Stimulated activated CD4-positive, alpha-beta T cell treated with anti-CD3 and anti-CD28 coated beads, Interleukin-15, amount 100 ng/mL, for 24 hours (primary cell): ENCODE measurements at places on chromosomes 7 and 10.

DNA sequence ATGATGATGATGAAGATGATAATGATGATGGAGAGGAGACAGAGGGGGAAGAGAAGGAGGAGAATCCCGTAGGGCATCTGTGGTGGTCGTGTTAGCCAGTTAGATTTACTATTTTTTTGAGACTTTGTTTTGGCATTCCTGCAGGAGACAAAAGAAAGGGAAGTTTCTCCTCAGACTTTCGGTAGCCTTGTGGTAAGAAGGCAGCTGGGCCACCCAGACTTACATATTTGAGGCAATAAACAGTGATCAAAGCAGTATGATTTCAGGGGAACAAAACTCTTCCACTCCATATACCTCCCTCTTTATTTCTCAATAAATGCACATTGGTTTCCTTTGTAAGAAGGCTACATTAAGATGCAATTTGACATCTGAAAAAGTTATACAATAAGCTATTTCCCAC, 32.4 kb upstream of the BICC1 start:
- no peak for DNase-seq

DNA sequence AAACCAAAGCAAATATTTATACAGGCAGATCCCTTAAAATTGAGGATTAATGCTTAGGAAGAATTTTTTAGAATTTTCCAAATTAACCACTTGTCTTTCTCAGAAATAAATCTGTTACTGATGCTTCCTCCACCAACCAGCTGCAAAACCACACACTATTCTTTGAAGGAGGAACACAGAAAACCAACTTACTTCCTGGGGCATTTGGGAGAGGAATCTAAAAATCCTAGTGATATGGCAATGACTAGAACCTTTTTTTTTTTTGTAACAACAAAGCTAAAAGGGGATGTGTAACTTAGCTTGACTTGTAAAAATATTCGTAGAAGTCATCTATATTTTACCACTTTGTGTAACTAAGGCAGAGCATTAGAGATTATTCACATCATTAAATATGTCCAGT, 5.1 kb upstream of the TM9SF3 start:
- no peak for DNase-seq

DNA sequence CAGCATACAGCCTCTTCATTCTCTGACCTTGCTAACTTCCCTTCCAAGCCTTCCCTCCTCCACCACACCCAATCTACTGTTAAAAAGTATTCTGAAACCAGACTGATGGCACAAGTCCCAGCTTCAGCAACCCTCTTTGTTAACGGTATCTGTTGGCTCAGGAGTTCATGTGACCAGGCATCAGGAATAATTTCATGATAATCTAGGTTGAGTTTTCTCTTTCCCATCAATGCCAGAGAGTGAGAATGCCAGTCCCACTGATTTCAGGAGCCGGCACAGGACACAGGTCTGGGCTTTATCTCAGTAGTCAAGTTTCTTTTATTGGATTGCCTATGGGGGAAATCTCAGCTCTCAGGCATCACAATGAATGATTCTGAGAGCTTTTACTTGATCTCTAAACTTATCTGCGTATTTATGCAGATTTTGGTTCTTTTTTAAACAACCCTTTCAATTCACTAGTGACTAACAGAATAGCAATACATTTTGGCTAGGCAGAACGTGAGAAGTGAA, 231.0 kb upstream of the LYZL1 start:
- no peak for DNase-seq

- no peak for DNase-seq
Measured at GRCh38 chr7:88460650-88461049, 154.0 kb upstream of the STEAP4 start.

DNA sequence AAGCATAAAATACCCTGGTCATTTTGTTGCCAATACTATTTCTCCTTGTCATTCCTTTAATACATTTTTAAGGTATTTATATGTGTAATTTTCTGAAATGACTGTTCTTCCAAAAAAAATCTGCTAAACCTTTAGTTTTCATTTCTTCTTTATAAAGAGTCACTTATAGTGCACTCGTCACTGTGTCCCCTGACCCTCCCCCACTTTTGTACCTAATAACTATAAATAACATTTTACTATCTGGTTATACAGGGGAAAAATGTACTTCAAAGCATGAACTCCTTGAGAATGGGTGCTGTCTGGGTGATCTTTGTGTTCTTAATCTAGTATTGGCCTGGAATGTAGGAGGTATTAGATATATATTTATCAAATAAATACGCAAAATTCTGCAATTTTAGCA, 31.1 kb downstream of the RTKN2 start:
- no peak for DNase-seq

GRCh38 chr7:93973134-93973533, 31.0 kb downstream of the BET1 start:
- no peak for DNase-seq

DNA sequence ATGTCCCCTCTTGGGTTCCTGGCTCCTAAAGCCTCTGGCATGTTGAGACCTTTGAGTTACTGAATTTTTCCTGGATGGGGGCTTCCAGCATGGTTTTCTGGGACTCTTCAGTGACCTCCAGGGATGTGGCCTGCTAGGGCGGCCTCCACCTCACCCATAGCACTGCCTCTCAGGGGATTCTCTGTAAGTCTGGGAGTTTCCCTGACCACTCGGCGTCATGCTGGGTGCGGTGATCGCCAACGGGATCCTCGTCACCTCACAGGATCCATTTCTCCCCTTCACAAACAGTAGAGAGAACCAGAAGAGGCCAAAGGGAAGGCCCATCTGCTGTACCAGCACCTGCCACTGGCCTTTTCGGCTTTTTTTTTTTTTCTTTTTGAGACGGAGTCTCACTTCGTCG, 84.3 kb downstream of the NPTX2 start:
- DNase-seq = no peak

- no peak for DNase-seq
Measured at GRCh38 chr7:121198502-121198901, 130.3 kb upstream of the WNT16 start.

DNA sequence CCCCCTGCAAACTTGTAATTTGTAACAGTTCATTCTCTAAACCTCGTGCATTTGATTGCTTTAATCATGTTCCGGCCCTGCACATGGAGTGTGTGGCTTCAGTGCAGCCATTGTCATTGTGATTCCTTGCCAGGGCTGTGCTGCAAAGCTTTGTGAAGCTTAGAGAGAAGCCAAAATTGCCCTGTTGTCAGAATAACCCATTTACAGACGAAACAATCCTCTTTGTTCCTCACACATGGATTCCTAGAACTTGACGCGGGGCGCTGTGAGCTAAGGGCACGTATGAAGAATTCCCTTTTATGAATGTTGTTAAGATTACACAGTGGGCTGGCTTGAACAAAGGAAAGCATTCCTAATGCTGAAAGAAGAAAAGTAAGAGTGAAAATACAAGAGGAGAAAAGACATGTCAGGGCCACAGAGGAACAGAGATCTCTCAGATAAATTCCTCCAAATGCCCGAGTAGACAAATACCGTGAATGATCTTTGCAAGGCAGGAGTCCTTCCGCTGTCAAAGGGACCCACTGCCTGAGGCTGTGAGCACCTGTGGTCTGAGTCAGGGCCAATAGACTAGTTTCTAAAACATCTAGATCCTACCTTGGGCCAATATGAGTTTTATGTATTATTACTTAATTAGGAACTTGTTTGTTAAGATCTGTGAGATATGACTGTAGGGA, 205.4 kb upstream of the C7orf33 start:
- DNase-seq = no peak

- no peak for DNase-seq
Measured at GRCh38 chr7:11376529-11376928, 402.9 kb downstream of the PHF14 start.

DNA sequence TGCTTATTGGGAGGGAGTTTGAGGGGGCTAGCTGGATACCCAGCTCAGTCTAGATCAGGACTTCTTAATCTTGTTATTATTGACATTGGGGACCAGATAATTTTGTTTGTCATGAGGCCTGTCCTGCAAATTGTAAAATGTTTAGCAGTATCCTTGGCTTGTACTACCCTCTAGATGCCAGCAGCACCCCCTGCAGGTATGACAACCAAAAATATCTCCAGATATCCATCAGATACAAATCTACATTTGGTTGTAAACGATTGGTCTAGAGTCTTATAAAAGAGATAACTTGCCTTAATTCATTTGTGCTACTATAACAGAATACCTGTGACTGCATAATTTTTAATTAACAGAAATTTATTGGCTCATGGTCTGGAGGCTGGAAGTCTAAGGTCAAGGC, 1232.2 kb downstream of the XPNPEP1 start:
- DNase-seq = no peak

DNA sequence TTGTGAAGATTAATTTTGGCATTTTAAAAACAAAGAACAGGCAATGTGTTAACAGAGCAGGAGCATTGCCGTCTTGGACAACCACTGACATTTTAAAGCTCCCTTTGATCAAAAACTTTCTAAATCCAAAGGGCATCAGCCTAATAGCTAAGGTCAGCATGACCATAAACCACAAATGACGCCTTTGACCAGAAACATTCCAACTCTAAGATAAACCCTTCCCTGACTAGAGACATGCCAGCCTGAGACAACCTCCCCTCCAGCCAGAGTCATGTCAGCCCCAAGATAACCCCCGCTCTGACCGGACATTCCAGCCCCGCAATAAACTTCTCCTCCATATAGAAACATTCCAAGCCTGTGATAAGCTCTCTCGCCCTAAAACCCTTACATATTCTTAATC, 949.4 kb upstream of the POT1 start:
- DNase-seq = no peak

DNA sequence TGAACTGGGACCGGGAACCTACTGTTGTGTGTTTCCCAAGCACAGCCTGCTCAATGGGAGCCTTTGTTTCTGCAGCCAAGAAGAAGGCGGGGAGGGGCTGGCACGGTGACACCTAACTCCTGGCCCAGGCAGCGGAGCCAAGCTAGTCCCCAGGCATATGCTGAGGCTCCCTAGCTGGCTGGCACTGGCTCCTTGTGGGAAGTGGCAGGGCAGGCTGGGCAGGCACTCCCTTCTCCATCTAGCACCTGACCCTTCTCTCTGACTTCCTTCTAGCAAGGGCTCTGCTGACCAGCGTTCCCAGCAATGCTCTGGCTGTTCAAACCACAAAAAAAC, 325.0 kb downstream of the PLXNA4 start:
- DNase-seq = no peak

GRCh38 chr10:130424418-130424817, 288.2 kb downstream of the GLRX3 start:
- DNase-seq = no peak

GRCh38 chr7:23955145-23955544, 245.1 kb downstream of the STK31 start:
- DNase-seq = no peak

DNA sequence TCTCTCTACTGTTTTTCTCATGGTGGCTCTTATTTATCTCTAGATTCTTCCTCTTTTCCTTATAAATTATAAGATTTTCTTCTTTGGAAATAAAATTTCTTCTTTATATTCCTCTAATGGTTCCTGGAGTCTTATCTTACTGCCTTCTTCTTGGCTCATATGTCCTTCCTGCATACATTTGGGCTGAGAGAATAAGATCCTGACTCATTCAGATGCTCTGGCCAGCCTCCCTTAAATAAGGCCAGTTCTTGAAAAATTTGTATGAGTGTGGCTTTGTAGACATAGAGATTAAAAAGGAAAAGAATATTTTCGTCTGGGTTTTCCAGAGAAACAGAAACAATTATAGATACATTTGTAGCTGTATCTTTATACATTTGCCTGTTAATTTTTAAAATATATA, 411.3 kb downstream of the KIF20B start:
- no peak for DNase-seq

- no peak for DNase-seq
Measured at GRCh38 chr10:125159932-125160855, at the start of gene CTBP2. CTBP2 (minus strand) TSS chr10:125160563.

DNA sequence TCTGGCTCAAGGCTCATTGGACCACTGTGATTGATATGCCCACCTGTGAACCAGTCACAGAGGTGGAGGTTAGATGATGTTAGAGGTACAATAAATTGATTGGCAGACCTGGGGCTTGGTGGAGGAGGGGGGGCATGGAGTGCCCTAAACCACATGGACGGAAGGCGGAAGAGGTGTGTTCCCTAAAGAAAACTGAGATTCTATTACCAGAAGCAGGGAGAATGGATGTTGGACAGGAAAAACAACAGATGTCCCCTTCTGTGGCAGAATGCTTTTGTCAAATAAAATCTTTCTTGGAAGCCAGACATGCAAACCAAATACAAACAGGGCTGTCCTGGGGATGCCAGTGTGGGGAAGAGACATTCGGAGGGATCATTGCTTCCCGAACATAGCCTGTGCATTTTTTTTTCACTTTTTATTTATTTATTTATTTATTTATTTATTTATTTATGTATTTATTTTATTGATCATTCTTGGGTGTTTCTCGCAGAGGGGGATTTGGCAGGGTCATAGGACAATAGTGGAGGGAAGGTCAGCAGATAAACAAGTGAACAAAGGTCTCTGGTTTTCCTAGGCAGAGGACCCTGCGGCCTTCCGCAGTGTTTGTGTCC, 433.9 kb downstream of the RPS24 start:
- DNase-seq = no peak

DNA sequence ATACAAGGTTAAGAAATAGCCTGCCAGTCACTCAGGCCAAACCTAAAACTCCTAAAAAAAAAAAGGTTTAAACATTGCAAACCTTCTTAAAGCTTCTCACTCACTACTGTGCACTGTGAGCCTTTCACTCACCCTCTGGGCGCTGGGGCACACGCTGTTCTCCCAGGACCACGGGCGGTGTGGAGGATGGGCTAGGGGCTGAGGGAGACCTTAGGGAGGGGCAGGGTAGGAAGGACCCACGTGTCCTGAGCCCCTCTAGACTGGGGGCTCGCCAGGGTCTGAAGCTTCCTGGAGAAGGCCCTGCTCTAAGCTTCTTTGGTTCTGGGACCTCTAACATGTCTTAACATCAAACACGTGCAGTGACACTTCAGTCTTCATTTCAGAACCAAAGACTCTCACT, 569.8 kb downstream of the DNAJB6 start:
- DNase-seq = no peak

DNA sequence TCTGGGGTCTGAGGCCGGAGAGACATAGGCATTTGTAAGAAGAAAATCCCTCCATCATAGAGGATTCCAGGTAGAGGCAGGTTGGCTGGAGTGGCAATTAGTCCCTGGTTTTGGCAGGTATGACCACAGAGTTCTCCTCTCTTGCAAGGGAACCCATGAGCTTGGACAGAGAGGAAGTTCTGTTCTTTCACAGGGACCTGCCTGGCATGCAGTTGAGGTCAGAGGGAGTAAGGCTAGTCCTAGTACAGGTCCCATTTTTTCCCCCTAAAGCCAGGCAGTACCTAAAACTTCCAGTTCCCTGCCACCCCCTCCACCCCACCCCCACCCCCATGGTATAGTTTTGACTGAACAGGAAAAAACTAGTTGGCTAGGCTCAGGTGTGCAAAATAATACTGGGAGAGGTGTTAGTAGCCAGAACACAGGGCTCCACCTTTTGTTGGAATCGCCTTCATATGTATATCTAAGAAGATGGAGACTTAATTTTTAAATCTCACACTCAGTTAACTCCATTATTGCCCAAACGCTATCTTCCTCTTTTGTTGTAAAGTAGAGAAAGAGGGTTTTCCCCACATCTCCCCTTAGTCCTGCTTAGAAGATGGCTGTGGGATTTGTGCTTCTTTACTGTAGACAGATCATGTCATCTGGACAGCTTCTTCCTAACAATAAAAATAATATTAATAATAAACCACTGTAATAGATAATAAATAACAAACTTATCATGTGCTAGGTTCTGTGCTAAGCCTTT, 188.1 kb downstream of the TCF7L2 start:
- DNase-seq = no peak

- no peak for DNase-seq
Measured at GRCh38 chr7:6652446-6653011, 15.4 kb downstream of the ZNF316 start.
